Tibial artery (tissue), 4 donors: ENCODE measurements at places on chromosomes 5 and 9.
A peak's percentile ranks its signal among the peaks of the same experiment; 100 is the strongest.

- DNase-seq, result peak; percentile 66
Observed at GRCh38 chr9:38066914-38067858, 1.8 kb downstream of the SHB start.

GRCh38 chr9:114696814-114697544, 15.0 kb upstream of the TEX48 start:
- DNase-seq, result no peak

GRCh38 chr5:142735323-142736246, 34.6 kb upstream of the ARHGAP26 start:
- DNase-seq, result no peak

GRCh38 chr9:99828417-99829176, 6.9 kb downstream of the NR4A3 start:
- DNase-seq, result no peak

DNA sequence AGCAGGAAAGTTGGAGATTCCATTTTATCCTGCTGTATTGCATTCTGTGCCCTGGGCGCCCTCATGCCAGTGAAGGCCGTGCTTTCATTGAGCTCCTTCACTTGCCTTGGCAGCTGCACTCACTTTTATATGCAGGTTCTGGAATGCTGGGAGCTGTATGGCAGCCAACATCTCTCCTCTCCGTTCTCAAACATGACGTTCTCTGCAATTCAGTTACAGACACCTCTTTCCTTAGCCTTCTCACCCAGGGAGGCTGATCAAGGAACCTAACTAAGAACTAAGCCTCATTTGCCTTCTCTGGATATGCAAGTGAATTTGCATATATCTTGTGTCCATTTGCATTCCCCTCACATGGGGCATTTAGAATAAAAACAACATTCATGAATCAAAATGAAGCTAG, 29.4 kb upstream of the PURA start:
- no peak for DNase-seq

DNA sequence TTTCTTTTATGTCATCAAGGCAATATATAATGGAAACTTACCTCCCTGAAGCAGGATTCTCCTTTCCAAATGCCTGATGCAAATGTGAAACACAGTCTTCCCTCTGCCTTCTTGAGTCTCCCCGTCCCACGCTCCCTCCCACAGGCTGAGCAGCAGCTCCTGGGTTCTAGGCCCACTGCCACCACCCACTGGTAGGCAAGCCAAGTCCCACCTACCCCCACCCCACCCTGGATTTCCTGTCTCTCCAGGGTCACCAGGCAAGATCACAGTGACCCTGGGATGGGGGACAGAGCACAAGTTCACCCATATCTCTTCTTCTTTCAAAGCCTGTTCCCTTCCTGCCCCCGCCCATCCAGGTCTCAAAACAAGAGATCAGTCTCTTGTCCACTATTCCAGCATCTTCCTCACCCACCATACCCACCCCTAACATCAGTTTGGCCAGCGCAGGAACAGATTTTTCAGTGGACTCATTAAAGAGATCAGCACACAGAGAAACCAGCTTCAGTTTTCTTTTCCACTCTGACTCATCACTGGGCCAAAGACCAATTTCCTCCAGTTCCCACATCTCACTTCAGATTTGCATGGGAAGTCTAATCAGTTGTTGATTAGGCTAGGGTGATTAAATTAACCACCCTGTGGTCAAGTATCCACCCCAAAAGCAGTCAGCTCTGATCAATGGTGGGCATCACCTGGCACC, 151.5 kb downstream of the ACTL7B start:
- no peak for DNase-seq

DNA sequence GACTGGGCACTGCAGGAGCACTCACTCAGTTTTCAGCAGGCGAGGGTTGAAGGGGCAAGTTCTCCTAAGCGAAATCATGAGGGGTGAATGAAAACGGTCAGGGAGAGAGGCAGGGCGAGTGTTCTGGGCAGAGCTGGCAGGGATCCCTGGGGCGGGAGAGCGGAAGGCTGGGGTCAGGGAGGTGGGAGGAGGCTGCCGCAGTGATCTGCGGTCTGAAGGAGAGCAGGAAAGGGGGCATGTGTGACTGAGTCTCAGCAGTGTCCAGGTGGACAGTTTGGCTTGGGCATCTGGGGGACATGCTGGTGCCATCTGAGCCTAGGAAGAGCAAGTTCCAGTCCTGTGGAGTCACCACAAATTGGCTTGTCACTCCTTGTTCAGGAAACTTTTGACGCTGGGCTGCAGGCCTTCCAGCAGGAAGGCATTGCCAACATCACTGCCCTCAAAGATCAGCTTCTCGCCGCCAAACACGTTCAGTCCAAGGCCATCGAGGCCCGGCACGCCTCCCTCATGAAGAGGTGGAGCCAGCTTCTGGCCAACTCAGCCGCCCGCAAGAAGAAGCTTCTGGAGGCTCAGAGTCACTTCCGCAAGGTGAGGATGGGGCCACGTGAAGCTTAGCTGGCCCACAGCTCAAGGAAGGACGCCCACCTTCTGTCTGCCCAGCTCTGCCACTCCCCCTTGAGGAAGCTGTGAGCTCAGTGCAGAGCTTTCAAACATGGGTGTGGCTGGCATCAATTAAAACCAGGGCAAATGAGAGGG, 31.1 kb downstream of the DYNC2I2 start:
- DNase-seq, result no peak

DNA sequence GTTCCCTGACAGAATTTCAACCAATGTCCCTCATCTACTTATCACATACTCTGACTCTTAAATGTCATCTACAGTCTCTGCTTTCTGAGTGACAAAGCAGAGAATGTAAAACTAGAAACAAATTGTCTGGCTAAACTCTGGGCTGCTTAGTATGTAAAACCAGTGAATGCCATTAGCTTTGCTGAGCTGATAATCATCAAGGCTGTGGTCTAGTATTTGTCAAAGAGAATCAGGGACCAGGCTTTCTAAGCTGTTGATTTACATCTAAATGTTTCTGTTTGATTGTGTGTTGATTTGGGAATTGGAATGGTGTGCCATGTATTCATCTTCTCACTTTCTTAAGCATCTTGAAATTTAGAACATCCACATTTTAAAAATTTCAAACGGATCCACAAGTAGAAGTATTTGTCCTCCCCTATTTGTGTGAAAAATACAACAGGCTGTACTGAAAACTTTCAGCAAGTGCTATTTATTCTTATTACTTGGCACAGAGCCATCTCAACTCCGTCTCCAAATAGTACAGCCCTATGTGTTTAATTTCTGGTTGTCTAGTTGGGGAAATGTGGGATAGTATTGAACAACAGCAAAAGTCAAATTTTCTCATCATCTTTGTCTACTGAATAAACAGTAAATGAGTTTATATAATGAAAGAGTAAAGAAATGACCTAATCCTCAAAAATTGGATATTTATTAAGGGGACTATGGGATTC, 251.5 kb downstream of the KCTD16 start:
- no peak for DNase-seq

DNA sequence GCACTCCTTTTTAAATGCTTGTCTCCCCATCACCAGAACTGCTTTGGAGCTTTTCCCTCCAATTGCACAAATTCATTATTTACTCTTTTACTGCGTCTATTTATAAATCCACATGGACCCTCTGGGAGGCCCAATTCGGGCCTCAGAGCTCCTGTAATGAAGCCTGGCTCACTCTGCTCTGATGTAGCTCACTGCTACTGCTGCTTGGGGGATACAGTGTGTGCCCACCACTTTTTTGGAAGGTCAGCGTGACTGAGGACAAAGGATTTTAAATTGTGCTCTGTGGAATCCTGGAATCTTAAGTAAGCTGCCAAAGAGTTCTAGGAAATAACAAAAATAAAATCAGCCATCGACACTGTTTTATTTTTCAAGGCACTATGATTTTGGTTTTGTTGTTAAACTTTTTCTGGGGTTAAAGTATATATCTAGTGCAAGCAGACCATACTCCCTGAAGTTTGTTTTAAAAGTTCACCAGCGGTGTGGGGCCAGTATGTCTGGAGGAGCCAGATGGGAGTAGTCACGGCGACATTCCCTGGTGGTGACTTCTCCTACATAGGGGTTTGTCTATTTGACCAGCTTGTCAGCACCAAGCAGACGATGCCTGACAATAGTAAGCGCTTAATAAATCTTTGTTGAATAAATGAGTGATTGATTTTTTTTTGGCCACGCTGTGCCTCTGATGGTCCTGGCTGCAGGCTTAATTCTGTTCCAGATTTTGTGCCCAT, 142.8 kb downstream of the TMEM38B start:
- no peak for DNase-seq

DNA sequence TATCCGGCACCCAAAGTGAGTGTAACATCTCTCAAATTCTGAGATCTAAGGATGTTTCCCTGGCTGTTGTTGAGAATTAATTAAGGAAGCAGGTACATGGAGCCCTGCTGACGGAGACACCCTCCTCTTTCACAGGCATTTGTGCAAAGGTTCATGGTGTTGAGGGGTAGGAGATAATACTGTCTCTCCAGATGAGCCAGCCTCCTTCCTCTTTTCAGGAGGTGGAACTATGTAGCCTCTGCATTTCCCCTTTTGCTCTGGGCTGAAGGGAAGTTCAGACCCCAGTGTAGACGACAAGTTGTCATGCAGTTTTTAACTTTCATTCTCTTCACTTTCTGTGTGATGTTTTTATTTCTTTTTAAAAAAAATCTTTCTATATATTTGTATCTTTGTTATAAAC, 107.5 kb downstream of the GALNT10 start:
- DNase-seq, result no peak

GRCh38 chr9:16318516-16319060, 551.9 kb downstream of the BNC2 start:
- DNase-seq, result no peak

DNA sequence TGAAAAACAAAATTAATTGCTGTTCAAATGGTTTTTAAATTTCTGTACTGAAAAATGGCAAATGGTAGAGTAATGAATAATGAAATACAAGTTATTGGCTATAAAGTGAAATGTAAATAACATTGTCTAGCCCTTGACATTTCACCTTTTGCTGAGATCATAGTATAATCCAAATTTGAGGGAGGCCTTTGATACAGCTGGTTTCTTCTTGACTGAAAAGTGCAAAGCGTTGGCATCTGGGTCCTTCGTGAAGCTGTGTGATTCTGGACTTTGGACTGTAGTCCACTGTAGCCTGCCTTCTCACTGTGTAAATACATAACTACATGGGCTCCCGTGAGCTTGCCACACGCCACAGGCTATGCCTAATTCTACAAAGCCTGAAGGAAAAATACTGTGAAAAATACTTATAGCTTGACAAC, 52.3 kb downstream of the ARHGEF28 start:
- no peak for DNase-seq

DNA sequence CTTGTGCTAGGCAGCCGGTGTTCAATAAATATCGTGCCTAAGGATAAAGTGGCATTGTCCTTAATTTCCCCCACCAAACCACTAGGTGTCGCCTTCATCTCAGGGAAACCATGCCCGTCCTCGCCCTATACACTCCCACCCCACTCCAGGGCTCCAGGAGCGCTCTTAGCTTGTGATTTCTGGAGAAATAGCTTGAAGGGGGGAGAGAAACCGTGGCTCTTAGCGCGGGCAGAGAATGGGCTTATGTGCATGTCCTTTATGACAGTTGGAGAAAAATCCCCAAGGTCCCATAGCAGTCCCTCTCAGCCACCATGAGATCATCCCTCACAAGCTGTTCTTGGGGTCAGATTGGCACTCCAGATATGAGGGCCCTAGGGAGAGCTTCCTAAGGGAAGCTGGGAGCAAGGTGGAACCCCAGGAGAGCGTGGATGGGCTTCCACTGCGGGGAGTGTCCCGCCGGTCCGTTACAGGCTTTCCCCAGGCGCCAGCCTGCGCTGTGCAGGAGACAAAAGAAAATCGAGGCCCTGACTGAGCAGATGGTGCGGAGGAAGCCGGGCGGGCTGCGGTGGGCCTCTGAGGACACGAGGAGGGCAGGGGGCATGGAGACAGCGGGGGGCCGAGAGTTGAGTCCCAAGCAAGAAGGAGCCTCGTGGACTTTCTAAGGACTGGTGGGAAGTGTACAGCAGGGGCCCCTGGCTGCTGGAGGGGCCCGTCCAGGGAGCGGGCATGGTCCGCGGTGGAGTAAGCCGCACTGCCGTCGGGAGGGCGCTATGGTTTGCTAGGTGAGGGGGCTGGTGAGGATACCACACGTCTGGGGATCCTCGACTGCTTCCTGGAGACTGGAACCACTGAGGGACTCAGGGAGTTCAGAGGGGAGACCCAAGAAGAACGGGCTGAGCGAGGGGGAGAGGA, 750 bp upstream of the NPR2 start:
- peak; percentile 82 for DNase-seq

DNA sequence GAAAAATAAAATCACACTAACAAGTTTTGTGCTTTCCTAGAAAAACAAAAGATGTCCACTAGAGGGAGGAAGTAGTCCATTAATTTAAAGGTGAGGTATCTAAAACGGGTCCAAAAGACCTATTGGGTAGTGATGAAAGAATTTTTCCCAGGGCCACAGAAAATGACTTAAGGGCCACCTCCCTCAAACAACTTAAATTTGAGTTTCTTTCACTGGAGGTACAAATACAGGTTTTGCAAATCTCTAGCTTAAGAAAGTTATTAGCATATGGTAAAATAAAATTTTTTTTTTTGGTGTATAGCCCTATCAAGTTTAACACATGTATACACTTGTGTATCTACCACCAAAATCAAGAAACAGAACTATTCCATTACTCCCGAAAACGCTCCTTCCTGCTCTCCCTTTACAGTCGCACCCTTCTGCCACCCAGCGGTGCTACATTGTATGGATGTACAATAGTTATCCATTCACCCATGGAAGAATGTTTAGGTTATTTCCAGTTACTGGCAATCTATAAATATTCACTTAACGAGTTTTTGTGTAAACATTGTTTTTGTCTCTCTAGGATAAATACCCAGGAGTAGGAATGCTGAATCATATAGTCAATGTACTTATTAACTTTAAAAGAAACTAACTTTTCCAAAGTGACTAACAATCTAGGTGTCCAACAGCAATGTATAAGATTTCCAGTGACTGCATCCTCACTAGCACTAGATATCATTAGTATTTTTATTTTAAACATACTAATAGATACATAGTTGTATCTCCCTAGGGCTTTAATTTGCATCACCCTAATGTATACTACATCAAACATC, 21.9 kb downstream of the DEPDC1B start:
- no peak for DNase-seq
